ENCODE measurements at places on chromosomes 12 and 14. TPM values are rescaled to one million over a fixed set of nuclear protein-coding genes. Genes with fewer than 3 reads are reported as not detected.

Gene SAMD15
- total RNA-seq = 1.9 TPM

Gene TAS2R10
- total RNA-seq = 0.34 TPM

Gene PTPRQ
- total RNA-seq = under 0.01 TPM

Gene CFAP54
- 0.41 TPM for total RNA-seq

Gene TMEM30B
- 11.3 TPM for total RNA-seq

Data from kidney epithelial cell (primary cell).